Osteoblast (primary cell): ENCODE measurements at places on chromosomes 4 and X. TPM values are rescaled to one million over a fixed set of nuclear protein-coding genes. Genes with fewer than 3 reads are reported as not detected.

Gene PDS5A
- 70.9 and 73.7 TPM in 2 replicates for total RNA-seq

DNA sequence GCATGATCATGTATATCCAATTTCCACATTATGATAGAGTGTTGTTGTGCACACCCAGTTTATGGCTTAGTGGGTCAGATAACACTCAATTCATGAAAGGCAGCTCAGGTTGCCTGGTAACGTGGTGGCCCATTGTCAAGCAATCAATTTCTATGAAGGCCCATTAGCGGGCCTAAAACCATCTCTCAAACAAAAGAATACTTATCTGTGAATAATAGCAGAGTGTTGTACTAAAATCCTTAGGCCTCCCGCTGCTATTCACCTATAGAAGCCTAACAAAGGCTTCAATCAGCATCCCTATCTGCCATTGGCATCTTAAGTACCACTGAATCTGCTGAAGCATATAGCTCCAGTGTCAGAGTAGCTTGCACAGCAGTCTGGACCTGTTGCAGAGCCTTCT lies 849.6 kb upstream of the POU3F4 start:
- DNase-seq = no peak
- H3K4me1 ChIP-seq = no peaks in the 10 kb centered on the region
- H3K27ac ChIP-seq = no peak overlapping the region
- H3K36me3 ChIP-seq = no peaks in the 10 kb centered on the region
- no peaks in the 10 kb centered on the region for H3K27me3 ChIP-seq
- no peak overlapping the region for H3K4me3 ChIP-seq

DNA sequence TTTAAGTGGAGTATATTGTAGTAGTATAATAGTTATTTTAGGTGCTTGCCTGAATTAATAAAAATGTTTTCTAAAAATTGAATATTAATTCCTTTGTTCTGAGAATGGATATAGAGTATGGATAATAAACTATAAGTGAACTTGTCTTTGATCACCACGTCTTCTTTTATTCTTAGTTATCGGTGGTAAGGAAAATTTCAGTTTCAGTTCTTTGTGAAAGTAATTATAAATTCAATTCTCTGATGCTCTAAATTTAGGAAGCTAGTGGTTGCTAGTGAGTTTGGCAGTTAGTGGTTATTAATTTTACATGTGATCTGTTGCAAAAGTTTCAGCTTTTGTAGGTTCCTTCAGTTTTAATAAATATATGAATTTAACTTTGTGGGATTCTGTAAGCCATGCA lies 30.8 kb downstream of the MRPL1 start:
- H3K4me3 ChIP-seq = no peak overlapping the region
- no peak for DNase-seq
- H3K27ac ChIP-seq = no peak overlapping the region
- H3K27me3 ChIP-seq = no peaks in the 10 kb centered on the region
- no peaks in the 10 kb centered on the region for H3K4me1 ChIP-seq
- peaks cover 4% of the 10 kb centered on the region for H3K36me3 ChIP-seq

GRCh38 chr4:86544310-86544966 lies 49.7 kb upstream of the PTPN13 start:
- no peaks in the 10 kb centered on the region for H3K27me3 ChIP-seq
- H3K27ac ChIP-seq = no peak overlapping the region
- H3K36me3 ChIP-seq = no peaks in the 10 kb centered on the region
- no peak for DNase-seq
- no peak overlapping the region for H3K4me3 ChIP-seq

Gene MED12
- total RNA-seq = 20.9 and 24.2 TPM in 2 replicates

Gene MAGEE1
- total RNA-seq = 2.2 and 2.7 TPM in 2 replicates

DNA sequence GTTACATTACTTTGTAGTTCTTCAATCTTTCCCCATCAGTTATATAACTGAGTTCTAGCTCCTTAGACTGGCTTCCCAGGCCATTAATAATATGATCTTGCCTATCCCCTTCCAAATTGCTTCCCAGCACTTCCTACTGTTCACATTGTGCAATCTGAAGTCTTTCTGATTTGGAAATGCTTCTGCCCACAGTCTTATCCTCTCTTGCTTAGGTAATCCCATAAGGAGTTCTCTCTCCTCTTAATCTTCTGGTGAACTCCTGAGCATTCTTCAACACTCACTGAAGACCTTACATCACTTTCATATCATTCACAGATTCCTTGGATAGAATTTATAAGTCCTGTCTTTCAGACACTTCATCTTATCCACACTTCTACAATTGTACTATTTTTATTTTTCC lies 132.7 kb upstream of the TTC29 start:
- H3K4me3 ChIP-seq = no peak overlapping the region
- no peaks in the 10 kb centered on the region for H3K27me3 ChIP-seq
- H3K27ac ChIP-seq = no peak overlapping the region
- no peaks in the 10 kb centered on the region for H3K36me3 ChIP-seq
- H3K4me1 ChIP-seq = no peaks in the 10 kb centered on the region

Gene SH2D1A
- total RNA-seq = not detected in 2 replicates

- no peak overlapping the region for H3K4me3 ChIP-seq
- no peaks in the 10 kb centered on the region for H3K4me1 ChIP-seq
- no peak overlapping the region for H3K27ac ChIP-seq
- DNase-seq = peak; percentile 17
- no peaks in the 10 kb centered on the region for H3K27me3 ChIP-seq
These were observed 42.4 kb downstream of the ATOH1 start for GRCh38 chr4:93870876-93871458.

DNA sequence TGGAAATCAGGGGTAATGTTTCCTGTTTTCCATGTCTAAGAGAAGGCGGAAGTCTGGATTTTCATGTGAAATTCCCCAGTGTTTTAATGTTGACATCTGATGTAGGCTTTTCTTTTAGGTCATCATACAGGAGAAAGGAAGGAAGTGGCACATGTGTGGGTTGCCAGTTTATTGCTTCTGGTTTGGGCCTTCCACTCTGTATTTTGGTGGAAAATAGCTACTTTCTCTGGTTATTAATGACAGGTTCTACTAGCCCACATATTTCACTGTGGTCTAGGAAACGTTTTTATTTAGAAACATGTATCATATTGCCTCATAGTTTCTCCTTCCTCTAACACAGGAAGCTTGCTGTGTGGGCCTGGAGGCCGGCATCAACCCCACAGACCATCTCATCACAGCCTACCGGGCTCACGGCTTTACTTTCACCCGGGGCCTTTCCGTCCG lies 7.2 kb downstream of the PDHA1 start:
- no peak overlapping the region for H3K27ac ChIP-seq
- H3K36me3 ChIP-seq = peaks cover 28% of the 10 kb centered on the region
- no peaks in the 10 kb centered on the region for H3K4me1 ChIP-seq
- no peaks in the 10 kb centered on the region for H3K27me3 ChIP-seq
- no peak overlapping the region for H3K4me3 ChIP-seq

DNA sequence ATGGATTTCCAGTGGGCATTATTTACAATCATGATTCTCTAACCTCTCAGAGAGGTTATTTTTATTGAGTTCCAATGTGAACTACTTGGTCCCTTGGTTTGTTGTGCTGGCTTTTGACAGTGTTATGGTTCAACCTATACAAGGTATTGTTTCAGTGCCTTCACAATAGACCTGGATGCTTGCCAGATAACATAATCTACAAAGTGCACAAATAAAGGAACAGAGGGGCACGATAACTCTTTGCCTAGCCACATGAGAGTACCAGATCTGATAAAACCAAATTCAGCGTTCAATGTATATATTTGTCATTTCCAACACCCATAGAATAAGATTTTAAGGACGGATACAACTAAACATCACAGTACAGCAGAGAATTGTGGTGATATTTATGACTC lies 120.8 kb downstream of the RASL11B start:
- H3K4me3 ChIP-seq = no peak overlapping the region
- H3K4me1 ChIP-seq = peaks cover 10% of the 10 kb centered on the region
- H3K36me3 ChIP-seq = no peaks in the 10 kb centered on the region
- no peaks in the 10 kb centered on the region for H3K27me3 ChIP-seq

GRCh38 chr4:59966758-59967157 lies 1233.4 kb upstream of the ADGRL3 start:
- DNase-seq = no peak
- no peaks in the 10 kb centered on the region for H3K36me3 ChIP-seq
- no peak overlapping the region for H3K4me3 ChIP-seq
- H3K4me1 ChIP-seq = no peaks in the 10 kb centered on the region
- no peak overlapping the region for H3K27ac ChIP-seq
- no peaks in the 10 kb centered on the region for H3K27me3 ChIP-seq
